ENCODE measurements at places on chromosomes 3 and 15. TPM values are rescaled to one million over a fixed set of nuclear protein-coding genes. Genes with fewer than 3 reads are reported as not detected.

GRCh38 chr3:33439546-33440327 is 468 bp downstream of the UBP1 start:
- DNase-seq = peak; percentile 64

The GATA2 gene
- 0.08 TPM for total RNA-seq

DNA sequence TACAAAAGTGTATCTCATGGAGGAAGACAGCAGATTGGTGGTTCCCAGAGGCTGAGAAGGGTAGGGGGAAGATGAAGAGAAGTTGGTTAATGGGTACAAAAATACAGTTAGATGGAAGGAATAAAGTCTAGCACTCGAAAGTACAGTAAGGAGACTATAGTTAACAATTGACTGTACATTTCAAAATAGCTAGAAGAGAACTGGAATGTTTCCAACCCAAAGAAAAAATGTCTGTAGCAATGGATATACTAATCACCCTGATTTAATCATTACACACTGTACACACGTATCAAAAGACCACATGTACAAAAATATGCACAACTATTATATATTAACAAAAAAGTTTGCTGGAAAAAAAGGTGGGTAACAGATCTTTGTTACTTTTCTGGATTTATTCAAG is 57.3 kb downstream of the THRB start:
- no peak for DNase-seq

The PLSCR5 gene
- not detected for total RNA-seq

GRCh38 chr3:19947549-19948225 is 790 bp downstream of the RAB5A start:
- DNase-seq = peak; percentile 56

The SEMA5B gene
- 0.30 TPM for total RNA-seq

The CEMIP gene
- total RNA-seq = not detected

The IGSF10 gene
- total RNA-seq = not detected

The CFAP44 gene
- 5.1 TPM for total RNA-seq

The CHSY1 gene
- total RNA-seq = 61.7 TPM

GRCh38 chr3:106963442-106963841 is 413.8 kb upstream of the CCDC54 start:
- no peak for DNase-seq

The SLC24A5 gene
- total RNA-seq = not detected

GRCh38 chr15:25635191-25635590 is 196.4 kb upstream of the UBE3A start:
- DNase-seq = no peak

The REC114 gene
- not detected for total RNA-seq

The VEPH1 gene
- not detected for total RNA-seq

DNA sequence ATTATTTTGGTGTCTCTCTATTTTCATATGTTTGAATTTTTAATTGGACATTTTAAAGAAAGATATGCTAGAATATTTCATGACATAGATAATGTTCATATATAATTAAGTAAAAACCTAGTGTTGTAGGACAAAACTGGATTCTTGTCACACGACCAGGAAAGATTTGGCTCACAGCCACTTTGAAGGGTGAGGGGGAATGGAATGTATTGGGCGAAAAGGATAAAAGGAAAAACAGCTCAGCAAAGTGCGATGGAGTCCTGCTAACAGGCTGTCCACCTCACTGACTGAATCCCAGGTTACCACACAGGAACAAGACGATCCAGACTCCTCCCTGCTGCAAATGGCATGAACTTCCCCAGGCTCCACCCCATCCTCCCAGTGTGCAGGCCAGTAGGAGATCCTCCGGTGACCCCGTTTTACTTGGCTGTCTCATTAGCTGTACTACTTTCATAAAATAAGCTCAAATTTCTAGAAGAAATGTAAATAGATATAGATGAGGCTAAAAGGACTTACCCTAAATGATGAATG is 186.2 kb downstream of the CD47 start:
- no peak for DNase-seq

- peak; percentile 69 for DNase-seq
These were observed 3.5 kb downstream of the DUSP7 start for GRCh38 chr3:52052831-52053306.

DNA sequence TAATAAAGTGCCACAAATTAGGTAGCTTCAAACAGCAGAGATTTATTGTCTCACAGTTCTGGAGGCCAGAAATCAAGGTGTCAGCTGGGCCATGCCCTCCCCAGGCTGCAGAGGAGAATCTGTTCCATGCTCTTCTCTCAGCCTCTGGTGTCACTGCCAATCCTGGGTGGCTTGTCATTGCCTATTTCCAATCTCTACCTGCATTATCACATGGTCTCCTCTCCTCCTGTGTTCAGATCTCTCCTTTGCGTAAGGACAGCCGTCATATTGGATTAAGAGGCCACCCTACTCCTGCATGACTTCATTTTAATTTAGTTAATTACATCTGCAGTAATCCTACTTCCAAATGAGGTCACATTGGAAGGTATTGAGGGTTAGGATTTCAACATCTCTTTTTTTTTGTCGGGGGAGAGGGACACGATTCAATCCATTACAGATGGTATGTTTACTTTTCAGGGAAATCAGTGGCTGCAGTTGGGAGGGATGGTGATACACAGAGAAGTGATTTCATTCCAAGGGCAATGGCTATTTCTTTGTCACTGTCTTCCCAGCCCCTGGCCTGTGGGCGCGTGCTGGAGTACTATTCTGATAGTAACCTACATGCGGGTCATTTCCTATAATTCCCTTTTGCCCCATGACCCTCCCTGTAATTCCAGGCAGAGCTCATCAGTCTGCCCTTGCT is 169.4 kb downstream of the MINAR1 start:
- DNase-seq = no peak

DNA sequence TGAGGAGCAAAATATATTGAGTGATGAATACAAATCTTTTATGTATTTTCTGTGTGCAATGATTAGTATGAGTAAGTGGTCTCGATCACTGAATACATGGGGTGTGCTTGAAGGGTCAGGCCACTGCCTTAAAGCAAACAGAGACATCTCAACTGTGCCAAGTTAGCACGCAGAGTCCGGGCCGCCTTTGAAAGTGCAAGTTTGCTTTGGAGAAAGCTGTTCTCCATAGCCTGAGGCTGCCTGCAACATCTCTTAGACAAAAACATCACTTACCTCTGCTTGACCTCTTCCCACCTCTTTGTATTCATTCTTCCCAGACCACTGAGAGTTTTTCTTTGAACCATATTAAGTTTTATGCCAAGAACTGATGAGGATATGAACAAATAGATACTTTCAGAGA is 267.0 kb downstream of the ZBTB20 start:
- no peak for DNase-seq

The GPR160 gene
- 13.8 TPM for total RNA-seq

The CX3CR1 gene
- total RNA-seq = 6.2 TPM

DNA sequence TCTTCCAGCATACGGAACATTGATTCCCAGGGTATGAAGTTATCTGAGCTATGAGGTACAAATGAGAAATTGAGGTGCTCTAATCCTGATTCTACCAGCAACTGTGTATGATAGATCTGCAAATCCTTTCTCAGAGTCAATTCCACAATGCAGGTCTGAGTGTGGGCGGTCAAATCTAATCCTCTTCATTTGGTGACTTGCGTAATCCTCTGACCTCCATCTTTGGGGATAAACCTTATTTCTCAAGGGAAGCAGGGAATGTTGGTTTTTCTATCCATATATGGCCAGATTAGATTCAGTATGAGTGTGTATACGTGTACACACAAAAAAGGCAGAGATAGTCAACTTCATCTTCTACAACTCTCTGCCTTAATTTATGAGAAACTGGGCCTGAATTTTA is 348.4 kb upstream of the IL12A start:
- DNase-seq = no peak

The IL17RE gene
- total RNA-seq = 3.0 TPM

GRCh38 chr3:30297112-30297511 is 309.3 kb upstream of the TGFBR2 start:
- DNase-seq = no peak

- no peak for DNase-seq
These were observed 50.9 kb downstream of the PLXNA1 start for GRCh38 chr3:127033786-127034185.

DNA sequence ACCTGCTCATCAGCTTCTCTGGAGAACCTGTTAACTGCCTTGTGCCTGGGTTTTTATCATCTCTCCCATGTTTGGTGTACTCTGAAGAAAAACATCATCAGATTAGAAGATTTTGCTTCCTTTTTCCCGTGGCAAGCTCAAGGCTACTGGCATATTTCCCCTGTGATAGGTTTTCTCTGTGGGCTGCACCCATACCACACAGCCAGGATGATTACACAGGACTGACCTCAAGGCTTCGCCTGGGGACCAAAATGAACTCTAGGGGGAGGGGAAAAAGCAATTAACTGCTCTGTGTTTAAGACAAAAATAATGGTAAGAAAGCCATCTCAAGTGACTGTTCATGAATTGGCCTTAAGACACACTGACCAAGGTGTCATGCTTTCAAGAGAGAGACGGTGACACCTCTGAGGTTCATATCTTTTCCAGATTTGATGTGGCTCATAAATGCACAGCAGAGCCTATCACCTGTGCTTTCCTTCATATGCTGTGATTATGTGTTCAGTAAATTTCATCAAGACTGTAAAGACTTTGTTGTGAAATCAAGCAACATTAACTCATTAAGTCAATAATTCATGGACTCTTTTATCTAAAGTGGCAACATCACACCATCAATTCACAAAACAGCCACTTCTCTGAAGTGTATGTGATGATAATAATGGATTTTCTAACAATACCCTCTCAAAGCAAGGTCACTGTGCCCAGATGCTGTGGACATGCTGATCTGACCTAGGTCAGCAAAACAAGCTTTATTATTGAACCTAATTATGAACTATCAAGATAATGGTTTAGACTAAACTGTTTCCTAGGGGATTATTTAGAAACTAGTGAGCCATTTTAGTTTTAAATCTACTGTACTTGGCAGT is 427.9 kb downstream of the WDR72 start:
- DNase-seq = no peak

GRCh38 chr3:140768941-140769340 is 91.1 kb downstream of the TRIM42 start:
- DNase-seq = no peak

DNA sequence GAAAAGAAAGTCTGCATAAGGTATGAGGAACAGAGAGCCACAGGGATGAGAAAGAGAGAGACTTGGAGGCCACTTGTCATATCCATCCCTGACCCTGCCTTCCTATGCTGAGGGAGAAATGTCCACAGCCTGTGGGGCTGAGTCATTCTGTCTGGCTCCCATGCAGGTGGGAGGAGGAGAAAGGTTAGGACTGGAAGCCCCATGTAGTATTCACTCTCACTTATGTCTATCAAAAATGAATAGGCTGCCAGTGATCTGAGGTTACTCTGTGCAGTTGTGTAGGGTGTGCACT is 71.3 kb downstream of the RAB11A start:
- DNase-seq = no peak

GRCh38 chr3:32460031-32460749 is 42.5 kb downstream of the CMTM6 start:
- peak; percentile 82 for DNase-seq

DNA sequence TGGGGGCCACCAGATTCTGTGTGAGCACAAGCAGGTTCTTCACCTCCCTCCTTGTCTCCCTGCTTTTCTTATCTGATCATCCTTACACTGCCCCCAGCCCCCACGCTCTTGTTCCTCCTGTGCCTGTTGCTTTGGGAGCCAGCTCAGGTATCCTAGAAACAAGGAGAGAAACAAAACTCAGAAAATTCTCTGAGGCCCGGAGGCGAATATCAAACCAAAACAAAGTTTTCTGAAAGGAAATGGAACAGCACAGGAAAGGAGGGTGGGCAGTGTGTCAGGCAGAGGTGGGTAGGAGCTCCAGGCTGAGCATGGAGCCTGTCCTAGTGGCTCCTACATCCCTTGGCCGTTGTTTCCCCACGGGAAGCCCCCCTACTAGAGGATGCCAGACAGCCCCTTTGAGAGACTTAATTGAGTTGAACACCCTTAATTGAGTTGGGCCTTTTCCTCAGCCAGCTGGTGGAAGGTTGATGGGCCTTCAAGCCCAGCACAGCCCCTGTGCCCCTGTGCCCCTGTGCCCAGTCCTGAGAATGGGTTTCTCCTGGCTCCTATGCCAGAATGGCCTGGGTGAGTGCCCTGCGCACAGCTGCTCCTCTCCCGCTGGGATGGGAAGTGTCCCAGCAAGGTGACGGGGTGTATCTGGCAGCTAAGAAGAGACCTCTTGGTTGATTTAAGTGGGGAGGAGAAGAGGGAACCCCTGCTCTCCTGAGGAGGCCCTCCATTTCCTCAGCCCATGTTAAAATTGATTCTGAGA is 22.8 kb upstream of the JMJD7 start:
- DNase-seq = no peak

The TM4SF4 gene
- not detected for total RNA-seq

DNA sequence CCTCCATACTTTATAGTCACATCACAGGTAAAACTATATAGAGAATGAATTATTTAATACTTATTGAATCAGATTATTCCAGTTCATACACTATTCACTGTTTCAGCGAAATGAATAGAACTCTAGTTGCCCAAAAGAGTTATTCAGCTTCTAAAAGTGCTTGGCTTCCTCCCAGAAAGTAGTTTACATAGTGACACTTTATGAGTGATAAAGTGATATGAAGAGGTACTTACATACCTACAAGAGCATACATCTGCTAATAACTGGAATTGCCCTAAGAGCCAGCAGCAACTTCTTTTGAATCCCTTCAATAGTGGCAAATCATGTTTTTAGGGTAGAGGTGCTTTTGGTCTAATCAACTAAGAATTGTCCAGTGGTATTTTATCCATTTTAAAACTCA is 635.1 kb upstream of the AGTR1 start:
- DNase-seq = no peak

The MINAR1 gene
- 0.30 TPM for total RNA-seq

- no peak for DNase-seq
These were observed 328.5 kb downstream of the NAALADL2 start for GRCh38 chr3:175187586-175187985.

The SH3GL3 gene
- not detected for total RNA-seq

- DNase-seq = peak; percentile 61
These were observed at the start of gene HAPLN3 for GRCh38 chr15:88894819-88895767. TSS of gene HAPLN3 (minus strand) at chr15:88895544. CDS start at chr15:88887298, 8,246 bp downstream.

DNA sequence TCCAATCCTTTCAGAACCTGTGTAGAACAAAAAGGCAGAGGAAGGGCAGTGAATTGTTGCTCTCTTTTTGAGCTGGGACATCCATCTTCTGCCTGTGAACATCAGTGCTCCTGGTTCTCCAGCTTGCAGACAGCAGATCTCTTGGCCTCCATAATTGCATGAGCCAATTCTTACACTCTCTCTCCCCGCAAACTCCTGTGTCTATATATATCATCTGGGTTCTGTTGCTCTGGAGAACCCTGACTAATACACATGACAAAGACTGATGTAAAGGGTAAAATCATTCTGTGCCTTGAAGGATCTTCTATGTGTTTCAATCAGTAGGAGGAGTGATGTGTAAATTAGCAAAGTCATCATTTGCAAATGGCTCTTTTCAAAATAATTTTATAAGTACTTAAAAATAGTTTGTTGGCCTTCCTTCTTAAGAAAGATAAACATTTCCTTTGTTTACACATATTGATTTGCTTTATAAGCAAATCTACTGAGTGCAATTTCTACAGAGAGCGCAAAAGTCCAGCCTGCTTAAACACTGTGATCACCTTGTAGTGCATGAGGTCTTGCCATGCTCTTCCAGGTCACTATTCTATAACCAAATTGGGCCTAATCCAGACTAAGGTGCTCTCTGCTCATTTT is 154.9 kb upstream of the ANKRD28 start:
- no peak for DNase-seq

The TMOD3 gene
- total RNA-seq = 79.6 TPM

- DNase-seq = no peak
These were observed 64.4 kb downstream of the LINGO1 start for GRCh38 chr15:77568014-77568972.

GRCh38 chr15:96402403-96402802 is 71.9 kb downstream of the NR2F2 start:
- DNase-seq = no peak
